ENCODE measurements at places on chromosomes 13 and 19.

DNA sequence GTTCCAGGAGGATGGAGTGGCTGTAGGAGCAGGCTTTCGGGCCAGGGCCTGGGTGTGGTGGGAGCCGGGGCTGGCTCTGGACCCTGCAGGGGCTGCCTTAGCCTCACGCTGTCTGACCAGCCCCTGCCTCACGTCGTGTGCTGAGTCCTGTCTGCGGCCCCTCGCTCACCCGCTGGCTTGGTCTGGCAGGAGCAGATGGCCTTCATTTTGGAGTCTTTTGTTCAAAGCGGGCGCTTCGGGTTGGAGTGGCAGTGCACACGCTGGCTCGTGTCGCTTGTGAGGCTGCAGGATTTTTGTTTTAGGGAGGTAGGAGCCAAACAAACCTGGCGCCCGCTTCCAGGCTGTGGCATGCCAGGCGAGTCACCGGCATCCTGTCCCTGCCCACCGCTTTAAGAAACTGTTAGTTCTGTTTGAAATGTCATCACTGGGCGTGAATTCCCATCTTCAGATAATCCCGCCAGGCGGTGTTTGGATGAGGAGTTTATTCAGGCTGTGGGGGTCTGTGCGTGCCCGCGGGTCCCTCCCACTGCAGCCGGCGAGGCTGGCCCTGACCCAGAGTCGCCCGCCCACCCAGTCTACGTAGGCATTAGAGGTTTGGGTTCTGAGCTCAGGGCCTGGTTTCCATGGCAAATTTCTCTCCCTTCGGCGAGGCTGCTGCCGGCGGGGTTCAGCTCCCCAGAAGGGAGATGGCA, 89.8 kb downstream of the KDM4B start:
- DNase-seq = no peak

GRCh38 chr13:91141543-91142061, 205.9 kb upstream of the MIR17HG start:
- no peak for DNase-seq

DNA sequence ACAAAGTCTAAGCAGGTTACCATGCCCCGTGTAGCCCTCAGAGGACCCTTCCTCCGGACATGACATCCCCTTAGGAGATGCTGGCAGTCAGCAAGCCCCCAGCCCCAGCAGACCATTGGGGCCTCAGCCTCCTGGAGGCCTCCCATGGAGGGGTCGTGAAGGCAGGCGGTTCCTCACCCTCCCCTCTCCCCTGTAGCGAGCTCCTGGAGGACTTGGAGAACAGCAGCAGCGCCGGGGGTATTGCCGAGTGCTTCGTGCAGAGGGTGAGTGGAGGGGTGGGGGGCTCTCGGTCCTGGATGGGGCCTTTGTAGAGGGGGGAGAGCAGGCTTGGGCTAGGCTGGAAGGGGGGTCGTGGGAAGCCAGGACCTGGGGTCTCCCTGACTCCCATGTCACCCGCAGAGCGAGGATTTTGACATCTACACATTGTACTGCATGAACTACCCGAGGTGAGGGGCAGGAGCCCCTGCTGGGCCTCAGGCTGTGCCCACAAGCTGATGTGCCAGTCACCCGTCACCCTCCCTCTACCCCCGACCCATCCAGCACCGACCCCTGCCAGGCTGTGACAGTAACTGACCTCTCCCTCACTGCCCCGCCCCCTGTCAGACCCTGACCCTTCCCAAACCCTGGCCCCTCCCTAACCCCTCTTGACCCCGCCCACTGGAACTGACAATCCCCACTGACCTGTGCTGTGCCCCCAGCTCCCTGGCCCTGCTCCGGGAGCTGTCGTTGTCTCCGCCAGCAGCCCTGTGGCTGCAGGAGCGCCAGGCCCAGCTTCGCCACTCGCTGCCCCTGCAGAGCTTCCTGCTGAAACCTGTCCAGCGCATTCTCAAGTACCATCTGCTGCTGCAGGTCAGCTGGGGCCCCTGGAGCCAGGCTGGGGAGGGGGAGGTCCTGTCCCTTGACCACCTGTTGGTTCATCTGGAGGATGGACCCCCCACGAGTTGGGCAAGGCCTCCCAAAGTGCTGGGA, 4.0 kb downstream of the PLEKHG2 start:
- no peak for DNase-seq

- DNase-seq = no peak
Measured at GRCh38 chr13:42525035-42525504, 48.9 kb upstream of the TNFSF11 start.

GRCh38 chr19:4923276-4923747, 14.0 kb downstream of the UHRF1 start:
- DNase-seq = no peak

GRCh38 chr13:25963674-25964073, 88.1 kb downstream of the SHISA2 start:
- no peak for DNase-seq

GRCh38 chr13:110212529-110212928, 94.4 kb downstream of the COL4A1 start:
- DNase-seq = no peak

DNA sequence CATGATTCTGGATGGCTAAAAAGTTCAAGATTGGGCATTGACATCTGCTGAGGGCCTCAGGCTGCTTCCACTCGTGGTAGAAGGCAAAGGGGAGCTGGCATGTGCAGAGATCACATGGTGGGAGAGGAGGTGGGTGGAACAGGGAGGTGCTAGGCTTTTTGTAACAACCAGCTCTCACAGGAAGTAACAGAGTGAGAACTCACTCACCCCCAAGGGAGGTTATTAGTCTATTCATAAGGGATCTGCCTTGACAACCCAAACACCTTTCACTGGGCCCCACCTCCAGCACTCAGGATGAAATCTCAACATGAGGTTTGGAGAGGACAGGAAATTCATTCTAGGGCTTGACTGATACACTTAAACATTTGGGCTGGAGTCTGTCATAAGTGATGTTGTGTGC, 197.7 kb upstream of the RNF113B start:
- no peak for DNase-seq

DNA sequence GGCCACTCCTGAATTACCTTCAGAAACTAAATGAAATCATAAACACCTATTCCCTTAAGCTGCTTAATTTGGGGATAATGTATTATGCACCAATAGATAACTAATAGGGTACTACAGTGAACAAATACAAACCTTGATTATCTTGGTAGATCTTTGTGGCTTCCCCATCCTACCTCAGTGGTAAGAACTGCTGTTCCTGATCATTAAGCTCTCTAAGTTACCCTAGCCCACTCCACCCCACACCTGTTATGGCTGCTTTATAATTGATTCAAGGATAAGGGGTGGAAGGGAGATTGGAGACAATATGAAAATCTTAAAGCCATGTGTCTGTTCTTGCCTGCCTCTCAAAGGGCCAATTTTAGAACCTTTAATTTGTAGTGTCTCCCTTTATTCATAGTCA, 121.2 kb downstream of the LMO7 start:
- no peak for DNase-seq

- DNase-seq = no peak
Measured at GRCh38 chr13:31790992-31791391, 51.7 kb downstream of the RXFP2 start.

DNA sequence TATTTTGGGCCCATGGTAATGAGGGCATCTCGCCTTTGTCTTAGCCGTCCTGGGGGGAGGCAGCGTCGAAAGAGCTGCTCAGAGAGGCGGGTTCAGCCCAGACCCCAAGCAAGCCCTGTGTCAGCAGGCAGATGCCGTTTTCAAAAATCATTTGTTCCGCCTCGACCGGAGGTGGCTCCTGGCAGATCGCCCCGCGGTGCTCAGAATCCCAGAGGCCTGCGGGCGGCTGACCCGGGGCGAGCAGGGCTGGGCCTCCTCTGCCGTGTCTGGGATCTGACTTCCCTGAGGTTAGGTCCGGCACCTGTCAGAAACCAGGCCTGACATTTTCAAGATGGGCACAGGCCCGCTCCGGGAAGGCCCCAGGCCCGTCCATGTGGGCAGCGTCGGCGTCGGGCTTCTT, 36.1 kb downstream of the CRTC1 start:
- no peak for DNase-seq

- no peak for DNase-seq
Measured at GRCh38 chr13:32206097-32206740, 108.9 kb downstream of the ZAR1L start.

DNA sequence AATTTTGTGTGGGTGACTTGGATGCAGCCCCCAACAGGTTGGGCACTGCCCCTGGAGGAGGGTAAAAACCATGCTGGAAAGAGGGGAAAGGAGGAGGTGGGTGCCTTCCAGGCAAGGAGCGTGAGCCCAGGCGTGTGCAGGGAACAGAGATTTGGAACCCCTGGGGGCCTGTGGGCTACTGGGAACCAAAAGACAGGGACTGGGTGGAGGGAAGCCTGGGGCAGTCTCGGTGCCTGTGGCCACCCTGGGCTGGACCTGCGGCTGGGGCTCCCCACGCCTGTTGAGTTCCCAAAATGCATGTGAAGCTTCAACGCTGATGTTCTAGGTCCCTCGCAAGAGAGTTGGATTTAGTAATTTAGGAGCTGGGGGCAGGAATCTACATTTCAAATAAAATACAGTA, 24.8 kb downstream of the GGACT start:
- no peak for DNase-seq

- no peak for DNase-seq
Measured at GRCh38 chr19:39780894-39781293, 2.2 kb downstream of the LEUTX start.

DNA sequence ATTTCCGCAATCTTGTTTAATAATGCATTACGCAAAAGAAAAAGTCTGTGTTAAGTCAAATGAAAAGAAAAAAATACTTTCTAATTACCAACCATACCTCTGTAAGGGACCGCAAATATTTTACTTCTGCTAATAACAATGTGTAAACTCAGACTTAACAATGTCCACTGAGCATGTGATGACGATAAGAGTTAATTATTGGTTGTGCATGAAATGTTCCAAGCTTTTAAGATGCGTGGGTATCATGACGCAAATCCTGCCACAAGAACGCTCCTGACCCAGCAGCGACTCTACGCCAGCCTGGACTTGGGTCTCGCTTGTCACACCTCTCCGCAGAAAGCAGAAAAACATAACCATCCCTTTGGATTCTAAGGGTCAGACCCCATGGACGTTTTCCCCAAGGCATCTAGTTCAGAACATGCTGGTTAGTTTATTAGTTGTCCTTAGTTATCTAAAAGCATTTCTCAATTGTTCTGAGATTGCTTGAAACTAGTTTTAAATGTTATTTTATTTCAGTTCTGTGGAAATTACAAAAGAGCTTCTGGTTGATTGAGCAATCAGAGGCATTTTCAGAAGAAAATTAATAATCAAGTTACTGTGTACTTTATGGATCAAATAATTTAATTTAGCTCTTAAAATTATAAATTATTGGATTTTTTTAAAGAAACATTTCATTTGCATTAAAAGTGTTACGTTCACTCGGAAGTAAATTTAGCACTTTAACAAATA, 779.9 kb upstream of the ARGLU1 start:
- DNase-seq = no peak

DNA sequence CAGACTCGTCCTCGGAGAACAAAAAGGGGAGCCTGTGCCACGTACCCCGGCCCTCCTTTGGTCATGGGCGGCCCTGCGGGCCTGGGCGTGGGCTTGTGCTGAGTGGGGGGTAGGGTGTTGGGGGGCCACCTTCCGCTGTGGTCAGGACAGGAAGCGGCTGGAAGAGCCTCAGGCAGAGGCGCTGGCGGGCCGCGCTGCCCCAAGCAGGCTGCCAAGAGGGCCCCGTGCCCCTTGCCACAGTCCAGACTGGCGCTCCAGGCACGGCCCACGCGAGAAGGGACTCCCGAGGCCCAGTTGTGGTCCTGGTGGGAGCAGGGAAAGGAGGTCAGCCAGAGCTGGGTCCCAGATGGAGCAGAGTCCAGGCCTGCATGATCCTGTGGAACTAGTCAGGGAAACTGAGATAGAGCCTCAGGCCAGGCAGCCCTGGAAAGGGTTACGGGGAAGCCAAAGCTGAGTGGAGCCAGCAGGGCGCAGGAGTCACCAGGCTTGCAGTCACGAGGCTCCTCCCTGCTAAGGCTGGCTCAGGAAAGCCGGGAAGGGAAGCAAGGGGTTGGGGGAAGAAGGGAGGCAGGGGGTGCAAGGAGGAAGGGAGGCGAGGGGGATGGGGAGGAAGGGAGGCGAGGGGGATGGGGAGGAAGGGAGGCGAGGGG, 135.0 kb downstream of the CRYL1 start:
- no peak for DNase-seq

- no peak for DNase-seq
Measured at GRCh38 chr13:91240341-91240740, 107.1 kb upstream of the MIR17HG start.

DNA sequence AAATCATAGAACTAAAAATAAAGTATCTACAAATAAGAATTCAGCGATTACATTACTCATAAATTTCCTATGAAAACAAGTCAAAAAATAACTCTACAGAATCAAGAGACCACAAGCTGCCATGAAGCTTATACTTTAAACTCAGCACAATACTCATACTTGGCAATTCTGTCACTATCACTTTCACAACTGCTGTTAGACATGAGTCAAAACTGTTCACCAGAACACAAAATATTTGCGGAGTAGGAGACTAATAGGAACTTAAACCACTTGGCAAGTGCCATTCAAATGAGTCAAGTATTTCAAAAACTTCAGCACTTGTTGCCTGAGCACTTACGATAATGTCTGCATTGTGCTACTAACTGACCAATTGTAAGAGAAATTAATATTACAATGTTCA, 387.8 kb upstream of the GPC6 start:
- DNase-seq = no peak

DNA sequence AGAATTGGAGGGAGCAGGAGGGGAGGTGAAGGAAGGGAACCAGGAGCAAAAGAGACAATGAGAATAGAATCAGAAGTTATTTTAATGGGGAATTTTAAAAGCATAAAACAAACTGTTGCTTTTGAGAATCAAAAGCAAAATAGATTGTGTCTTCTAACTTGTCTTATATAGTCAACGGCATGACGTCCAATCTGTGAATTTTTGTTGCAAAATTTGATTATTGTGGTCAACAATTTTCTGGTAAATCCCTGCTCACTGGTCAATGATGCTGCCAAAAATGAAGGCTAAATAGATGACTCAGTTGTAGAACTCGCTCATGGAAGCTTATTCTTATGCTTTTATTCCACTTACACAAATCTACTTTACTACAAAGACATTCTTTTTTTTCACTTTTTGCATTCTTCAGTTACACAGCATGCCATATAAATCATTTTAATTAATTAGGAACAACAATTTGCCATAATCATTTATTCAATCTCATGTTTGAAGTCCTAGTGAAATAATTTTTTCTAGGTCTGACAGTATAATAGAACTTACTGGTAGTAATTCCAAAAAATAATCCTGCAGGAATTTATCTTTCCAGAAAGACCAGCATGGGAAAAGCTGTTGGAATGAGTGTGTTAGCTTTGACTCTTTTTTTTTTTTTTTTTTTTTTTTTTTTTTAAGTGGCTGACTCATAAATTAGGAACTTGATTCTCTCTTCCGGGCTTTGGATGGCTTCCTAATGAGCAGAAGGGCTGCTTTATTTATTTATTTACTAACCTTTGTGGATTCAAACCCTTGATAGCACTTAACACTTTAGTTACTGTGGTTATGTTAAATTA, 256.9 kb downstream of the SPRY2 start:
- no peak for DNase-seq

DNA sequence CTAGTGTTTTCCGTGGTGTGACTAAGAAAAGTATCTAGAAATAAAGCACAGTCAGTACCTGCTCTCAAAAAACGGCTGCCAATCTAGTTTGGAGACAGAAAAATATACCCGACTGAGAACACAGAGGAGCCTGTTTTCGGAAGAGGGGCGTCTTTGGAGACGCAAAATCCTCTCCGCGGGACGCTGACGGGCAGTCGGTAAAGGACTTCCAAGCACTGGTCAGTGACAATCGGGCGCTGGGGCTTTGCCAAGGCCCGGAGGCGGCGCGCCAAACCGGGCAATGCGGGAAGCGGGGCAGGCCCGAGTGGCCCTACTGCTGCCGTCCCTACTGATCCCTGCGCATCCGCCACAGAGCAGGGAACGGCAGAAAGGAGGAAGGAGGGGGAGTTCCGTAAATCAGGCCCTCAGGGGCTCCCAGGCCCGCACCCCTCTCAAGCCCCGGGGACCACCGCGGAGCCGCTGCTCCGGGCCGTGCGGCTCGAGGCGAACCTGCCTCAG, 588 bp upstream of the DPY19L3 start:
- no peak for DNase-seq

All from GM12892 (cell line).